Cortex of kidney (tissue), 1 donor: ENCODE measurements at places on chromosomes 2 and 18.

- no peak for DNase-seq
Observed at GRCh38 chr18:46160050-46160798, 56.0 kb downstream of the HAUS1 start.

DNA sequence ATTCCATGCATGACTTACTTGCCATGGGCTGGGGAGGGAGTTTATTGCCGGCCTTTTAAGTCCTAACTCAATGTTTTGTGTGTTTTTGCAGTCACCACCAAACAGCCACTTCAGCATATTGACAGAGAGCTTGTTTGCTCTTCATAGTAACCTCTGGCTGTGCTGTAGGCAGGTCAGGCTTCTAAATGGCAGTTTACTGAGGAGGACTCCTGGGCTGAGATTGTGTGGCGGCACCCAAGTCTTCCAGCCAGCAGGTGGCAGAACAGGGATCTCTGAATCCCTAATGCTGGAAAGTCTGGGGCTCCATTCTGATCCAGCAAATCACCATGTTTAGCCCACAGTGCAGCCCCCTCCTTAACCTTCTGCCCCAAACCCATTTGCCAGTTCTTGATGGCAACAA lies 121.2 kb downstream of the CAPN13 start:
- DNase-seq = no peak

DNA sequence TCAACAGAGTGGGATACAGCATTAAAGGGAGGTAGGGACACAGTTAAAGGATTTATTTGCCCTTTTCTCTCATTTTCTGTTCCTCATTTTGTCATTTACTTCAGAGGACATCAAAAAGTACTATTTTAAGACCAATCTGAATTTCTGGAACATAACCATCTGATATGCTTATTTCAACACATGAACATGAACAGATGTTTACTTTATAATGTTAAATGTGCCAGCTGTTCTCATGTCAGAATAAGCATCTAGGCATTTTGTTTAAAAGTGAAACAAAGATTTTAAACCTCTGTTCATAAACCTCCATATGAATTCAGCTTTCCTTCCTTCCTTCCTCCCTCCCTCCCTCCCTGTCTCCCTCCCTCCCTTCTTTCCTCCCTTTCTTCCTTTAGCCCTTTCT lies 677.7 kb downstream of the CNTNAP5 start:
- no peak for DNase-seq

GRCh38 chr2:138369856-138370255 lies 131.7 kb upstream of the SPOPL start:
- DNase-seq = no peak

- DNase-seq = no peak
Observed at GRCh38 chr2:113854970-113855740, 34.7 kb upstream of the ACTR3 start.

- no peak for DNase-seq
Observed at GRCh38 chr2:239820836-239821693, 204.1 kb downstream of the NDUFA10 start.

DNA sequence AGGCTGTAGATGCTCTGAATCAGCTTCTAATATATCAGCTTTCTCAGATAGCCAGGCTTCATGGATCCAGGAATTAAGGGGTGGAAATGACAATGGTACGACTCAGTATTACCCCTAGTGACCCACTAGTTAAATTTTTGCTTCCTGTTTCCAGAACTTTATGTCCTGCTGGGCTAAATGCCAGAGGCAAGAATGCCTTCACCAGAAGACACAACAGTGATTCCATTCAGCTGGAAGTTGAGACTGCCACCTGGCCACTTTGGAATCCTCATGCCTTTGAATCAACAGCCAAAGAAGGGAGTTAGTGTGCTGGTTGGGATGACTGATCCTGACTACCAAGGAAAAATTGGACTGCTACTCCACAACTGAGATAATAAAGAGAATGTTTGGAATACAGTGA lies 239.1 kb downstream of the ASXL3 start:
- DNase-seq = no peak

DNA sequence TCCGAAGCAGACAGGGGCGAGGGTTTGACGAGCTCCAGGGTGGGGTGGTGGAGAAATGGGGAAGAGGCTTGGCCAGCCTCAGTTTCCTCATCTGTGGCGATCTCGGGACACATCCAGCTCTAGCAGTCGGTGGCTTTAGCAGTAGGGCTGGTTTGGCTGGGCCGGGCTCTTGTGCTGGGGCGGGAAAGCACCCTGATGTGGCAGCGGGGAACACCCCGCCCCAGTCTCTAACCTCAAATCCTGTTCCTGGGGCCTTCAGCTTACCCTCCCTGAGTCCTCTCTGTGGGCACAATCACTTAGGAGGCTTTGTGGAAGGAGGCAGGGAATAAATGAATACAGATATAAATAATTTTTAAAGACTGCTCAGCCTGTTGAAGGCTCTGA lies 26.5 kb upstream of the MCFD2 start:
- DNase-seq = no peak

DNA sequence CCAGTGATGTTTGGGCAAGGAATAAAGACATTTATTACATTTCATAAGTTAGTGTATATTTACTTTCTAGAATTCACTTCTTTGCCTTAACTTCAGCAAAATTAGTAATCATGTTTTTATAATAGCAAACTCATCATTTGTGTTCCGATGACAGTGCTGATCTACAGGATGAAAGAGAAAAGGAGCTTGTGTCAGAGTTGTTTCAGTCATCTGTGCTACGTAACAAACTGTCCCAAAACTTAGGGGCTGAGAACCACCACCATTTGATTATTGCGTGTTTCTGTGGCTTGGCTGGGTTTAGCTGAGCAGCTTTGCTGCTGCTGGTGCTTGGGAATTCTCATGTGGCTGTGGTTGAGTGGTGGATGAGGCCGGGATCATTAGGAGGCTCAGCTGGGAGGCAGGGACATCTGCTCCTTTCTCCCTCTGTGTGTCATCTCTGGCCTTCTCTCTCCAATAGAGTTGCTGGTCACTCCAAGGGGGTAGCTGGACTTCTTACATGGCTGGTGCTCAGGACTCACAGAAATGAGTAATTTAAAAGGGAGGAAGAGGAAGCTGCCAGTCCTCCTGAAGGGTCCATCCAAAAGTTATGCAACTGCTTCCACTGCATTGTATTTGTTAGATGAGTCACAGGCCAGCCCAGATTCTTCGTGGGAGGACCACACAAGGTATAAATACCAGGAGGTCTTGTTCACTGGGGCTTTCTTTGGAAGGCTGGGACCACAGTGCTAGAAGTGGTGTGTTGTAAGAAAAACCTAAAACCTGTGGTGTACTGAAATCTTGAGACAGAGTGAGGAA lies 43.4 kb upstream of the HAAO start:
- DNase-seq = no peak

GRCh38 chr2:238114331-238114841 lies 14.2 kb downstream of the ESPNL start:
- no peak for DNase-seq

- no peak for DNase-seq
Observed at GRCh38 chr2:144454466-144455287, 65.2 kb downstream of the ZEB2 start.

GRCh38 chr18:33282142-33282541 lies 158.4 kb downstream of the CCDC178 start:
- no peak for DNase-seq

GRCh38 chr18:13597068-13597467 lies 129.3 kb downstream of the FAM210A start:
- no peak for DNase-seq

GRCh38 chr2:102021779-102022178 lies 30.0 kb downstream of the IL1R2 start:
- DNase-seq = no peak

- DNase-seq = no peak
Observed at GRCh38 chr18:75256376-75256775, 45.8 kb downstream of the TSHZ1 start.

DNA sequence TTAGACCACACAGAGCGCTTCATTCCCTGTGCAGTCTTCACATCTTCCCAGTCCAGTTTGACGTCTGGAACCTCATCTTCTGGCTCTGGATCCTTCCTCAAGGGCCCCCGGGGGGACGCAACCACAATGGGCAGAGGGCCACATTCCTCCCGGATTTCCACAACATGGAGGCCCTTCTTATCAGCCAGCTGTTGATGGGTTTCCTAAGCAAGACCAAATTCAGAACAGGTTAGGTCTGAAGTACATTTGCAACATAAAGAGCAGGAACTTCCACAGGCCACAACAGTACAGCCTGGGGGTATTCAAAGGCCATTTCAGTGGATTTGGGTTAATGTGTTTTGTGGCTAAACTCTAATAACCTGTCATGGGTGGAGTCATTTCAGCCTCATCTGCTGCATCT lies 34.2 kb downstream of the MRPS5 start:
- no peak for DNase-seq

GRCh38 chr2:117953231-117953630 lies 60.6 kb downstream of the CCDC93 start:
- DNase-seq = no peak

DNA sequence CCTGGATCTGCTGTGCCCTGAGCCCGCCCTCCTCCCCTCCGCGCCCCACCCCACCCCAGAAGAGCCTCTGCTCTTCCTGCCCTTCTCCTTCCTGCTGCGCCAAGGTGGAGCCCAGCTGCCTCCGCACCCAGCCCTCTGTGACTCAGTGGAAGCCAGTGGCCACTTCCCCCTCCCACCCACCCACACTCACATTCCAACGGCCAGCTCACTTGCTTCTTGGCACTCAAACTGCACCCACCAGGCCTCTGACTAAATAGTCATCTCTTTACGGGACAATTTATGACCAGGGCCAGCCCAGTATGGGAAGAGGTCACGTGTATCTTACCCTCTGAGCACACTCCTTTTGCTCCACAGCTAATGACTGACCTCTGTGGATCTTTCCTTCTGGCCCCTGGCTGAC lies 150.4 kb upstream of the SLC1A4 start:
- DNase-seq = no peak

DNA sequence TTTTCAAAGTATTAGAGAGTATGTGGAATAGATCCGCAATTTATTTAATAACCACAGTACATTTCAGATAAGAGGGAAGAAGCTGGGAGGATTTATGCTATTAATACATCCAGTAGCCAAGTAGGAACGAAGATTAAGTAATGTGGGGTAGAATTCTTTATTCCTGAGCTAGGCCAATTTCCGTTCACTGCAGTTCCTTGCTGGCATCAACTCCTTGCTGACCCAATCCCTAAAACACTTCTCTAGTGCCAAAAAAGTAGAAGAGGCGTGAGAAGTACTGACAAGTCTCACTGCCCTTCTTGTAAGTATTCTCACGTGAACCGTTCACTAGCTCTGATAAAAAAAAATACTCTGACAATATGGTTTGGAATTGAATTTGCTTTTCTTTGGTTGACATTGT lies 211.4 kb downstream of the EPHA4 start:
- DNase-seq = no peak

DNA sequence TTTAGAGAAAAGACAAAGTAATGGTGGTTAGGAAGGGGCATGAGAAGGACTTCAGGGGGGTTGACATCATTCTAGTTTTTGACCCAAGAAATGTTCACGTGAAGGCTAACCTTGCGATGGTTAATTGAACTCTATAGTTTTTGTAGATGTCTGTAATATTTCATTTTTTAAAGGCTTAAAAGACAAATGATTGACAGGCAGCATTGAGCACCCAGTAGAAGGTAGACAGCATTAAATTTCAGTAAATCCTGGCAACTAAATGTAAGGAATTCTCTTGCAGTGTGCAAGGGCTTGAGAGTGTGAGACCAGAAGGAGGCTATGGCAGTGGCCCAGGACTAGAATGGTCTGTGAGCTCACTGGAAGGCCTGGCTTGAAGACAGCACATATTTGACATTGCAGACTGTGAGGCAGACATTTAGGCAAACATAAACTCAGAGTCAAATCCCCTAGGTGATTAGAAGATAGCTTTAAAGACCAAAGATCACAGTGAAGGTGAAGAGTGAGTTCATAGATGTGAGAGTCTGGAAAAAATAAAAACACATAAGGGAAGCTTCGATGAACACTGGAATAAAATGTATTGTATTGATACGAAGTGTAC lies 100.1 kb upstream of the MAP4K4 start:
- DNase-seq = no peak

GRCh38 chr2:239532859-239533258 lies 132.0 kb upstream of the HDAC4 start:
- DNase-seq = no peak

DNA sequence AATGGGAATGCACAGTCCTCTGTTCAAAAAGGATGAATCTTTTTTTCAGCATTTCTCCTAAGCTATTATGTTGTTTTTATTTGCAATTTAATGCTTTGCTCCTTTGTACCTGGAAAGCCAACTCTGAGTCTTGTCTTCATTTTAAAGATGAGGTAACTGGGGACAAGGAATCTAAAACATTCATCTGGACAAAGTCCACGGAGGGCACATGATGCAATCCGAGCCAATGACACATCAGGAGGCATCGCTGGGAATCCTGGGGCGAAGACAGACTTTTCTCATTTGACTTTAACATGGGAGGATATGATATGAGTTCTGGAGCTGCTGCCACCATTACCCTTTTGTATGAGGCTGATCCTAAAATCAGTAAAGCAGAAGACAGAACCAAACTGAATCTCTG lies 116.5 kb upstream of the REG3G start:
- DNase-seq = no peak

- no peak for DNase-seq
Observed at GRCh38 chr2:149329068-149329467, 1.3 kb upstream of the LYPD6 start.

DNA sequence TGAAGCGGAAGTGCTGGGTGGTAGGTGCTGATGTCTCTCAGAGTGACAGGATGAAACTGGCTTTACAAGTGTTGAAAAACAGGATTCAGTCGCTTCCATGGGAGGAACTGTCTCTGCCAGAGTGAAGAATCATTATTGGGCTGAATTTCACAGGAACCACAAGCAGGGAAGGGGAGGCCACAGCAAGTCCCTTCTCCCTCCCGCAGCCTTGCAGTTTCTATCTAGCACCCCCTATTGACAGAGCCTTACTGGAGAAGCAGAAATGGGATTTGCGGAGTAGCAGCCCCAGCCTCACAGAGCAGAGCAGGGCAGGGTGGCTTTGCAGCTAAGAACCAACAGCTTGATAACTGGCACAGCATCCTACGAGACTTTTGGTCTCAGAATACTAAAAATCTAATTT lies 33.3 kb upstream of the RMP24 start:
- DNase-seq = no peak

DNA sequence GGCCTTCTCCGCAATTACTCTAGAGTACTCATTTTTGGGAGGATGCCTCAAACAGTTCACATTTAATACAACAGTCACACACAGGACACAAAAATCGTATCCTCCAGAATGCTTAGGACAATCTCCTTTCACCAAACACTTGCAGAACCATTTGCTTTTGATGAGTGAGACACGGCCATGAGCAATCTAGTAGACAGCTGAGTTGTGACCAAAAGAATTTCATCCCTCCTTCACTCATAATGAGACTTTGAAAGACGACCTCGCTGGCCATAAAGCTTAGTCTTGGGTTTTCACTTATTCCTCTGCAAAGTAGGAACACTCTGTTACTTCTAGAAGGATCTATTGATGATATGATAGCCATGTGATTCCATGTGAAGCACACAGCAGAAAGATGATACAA lies 87.5 kb upstream of the SLC35G4 start:
- DNase-seq = no peak
